AG08396 (cell line): ENCODE measurements at places on chromosomes 6 and 20.

DNA sequence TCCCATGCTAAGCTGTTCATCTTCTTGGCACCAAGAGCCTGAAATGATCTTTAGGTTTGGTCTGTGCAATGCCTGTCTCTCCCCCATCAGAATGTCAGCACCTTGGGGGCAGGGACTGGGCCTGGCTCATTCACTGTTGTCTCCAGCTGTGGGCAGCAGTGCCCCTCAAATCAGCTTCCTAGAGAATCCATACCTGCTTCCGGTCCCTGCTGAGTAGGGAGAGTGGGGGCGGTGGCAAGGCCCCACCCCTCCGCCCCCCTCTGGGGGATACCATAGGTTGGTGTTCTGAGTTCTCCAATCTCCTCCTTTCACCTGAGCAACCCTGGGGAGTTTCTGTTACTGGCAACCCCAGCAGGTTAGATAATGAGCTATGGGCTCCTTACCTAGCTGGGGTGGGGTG is 19.2 kb upstream of the SPDEF start:
- DNase-seq = peak; percentile 4

- no peak for DNase-seq
Measured at GRCh38 chr6:110285306-110286060, 72.7 kb downstream of the METTL24 start.

- DNase-seq = no peak
Measured at GRCh38 chr6:162371121-162371520, 356.4 kb downstream of the PRKN start.

DNA sequence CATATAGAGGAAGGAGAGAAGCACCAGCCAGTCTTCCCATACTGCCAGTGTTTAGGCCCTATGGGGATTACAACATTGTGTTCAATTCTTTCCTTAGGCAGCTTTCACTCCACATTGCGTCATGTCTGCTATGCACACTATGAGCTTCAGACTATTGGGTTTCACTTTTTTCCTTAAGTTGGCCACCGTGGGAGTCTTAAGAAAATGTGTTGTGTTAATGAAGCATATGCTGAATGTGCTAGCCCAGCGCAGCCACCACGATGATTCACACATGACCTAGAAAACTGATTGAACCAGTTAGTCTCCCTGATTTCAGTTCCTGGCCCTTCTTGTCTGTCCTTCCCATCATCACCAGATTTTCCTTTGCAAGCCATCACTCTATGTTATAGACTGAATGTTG is 21.5 kb downstream of the TUBB2B start:
- DNase-seq = no peak

- no peak for DNase-seq
Measured at GRCh38 chr20:38748861-38749149, 545 bp downstream of the ACTR5 start.

- peak; percentile 22 for DNase-seq
Measured at GRCh38 chr20:61502433-61502832, 250.4 kb downstream of the CDH4 start.

DNA sequence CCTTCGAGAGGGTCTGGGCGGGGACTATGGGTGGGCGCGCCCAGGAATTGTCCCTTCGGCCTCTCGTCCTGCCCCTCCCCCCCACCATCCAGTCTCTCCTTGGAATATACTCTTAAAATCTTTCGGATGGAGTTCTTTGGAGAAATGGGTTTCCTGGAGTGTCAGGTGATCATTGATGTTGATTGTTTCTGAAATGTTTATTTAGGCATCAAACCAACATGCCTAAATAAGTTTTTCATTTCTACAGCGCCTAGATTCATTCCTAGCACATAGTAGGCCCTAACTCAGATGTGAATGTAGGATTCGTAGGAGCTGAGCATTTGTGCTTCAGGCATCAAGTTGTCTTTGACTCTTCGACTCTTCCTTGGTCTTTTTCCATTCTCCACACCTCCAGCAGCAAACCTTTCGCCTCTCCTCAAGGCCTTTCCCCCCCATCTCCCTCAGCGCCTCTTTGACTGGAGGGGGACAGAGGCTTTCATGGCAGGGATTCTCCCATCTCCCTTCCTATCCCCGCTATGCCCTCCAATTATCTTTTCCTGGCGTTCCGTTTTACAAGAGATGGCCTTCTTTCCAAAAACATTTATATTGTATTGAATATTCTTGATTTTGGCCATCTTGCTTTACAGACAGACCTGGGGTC is 610 bp downstream of the CASP8AP2 start:
- DNase-seq = no peak

DNA sequence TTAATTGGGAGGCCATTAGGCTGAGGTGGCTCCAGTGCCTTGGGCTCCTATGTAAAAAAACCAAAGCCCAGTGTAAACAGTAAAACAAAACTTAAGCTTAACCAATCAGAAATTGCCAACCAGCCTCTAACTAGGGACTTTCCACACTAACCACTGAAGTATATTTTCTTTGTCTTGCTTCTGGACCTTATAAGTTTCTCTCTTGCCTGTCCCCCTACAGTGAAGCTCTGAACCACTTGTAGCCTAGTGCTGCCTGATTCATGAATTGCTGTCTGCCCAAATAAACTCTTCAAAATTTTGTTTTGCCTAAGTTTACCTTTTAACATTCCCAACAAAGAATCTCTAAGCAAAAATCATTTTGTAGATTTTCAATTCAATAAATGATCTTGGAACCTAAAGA is 28.2 kb downstream of the POPDC3 start:
- DNase-seq = no peak

DNA sequence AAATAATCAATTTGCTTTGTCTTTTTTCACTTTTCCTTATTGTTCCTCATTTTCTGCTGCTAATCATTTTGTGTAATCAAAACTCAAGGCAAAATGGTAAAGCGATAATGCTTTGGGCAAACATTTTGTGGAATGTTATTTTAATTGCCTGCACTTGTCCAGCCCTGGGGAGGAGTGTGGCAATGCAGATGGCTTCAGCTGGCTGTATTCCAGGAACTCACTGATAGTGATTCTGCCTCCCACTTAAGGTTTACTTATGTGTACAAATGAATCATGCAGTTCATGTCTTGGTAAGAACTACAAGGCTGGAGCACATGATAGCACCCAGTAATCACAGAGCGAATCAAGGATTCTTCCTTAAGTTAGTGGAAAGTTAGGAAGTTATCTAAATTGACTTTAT is 107.8 kb downstream of the COL19A1 start:
- DNase-seq = no peak

- DNase-seq = no peak
Measured at GRCh38 chr6:71621918-71622519, 264.3 kb upstream of the RIMS1 start.

DNA sequence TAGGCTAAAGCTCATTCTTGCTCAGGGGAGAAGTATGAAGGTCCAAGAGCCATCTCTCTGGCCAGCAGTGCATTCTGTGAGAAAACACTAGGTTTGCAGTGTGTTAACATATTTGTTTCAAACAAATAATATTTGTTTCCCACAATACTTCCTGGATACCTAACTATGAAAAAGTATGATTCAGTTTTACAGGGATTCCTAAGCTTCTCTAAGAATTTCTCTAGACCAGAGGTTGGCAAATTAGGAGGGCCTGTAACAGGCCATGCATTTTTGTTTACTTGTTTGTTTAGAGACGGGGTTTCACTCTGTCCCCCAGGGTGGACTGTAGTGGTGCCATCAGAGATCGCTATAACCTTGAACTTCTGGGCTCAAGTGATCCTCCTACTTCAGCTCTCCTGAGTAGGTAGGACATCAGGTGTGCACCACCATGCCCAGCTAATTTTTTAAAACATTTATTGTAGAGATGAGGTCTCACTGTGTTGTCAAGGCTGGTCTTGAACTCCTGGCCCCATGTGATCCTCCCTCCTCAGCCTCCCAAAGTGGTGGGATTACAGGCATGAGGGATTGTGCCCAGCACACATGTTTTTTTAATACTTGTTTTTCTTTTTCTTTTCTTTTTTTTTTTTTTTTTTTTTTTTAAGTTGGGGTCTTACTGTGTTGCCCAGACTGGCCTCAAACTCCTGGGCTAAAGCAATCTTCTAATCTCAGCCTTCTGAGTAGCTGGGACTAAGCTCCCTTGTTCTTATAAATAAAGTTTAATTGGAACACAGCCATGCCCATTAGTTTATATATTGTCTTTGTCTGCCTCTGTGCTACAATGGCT is 71.7 kb downstream of the ADGRG6 start:
- DNase-seq = no peak

- DNase-seq = no peak
Measured at GRCh38 chr20:53069132-53069531, 97.0 kb downstream of the TSHZ2 start.

DNA sequence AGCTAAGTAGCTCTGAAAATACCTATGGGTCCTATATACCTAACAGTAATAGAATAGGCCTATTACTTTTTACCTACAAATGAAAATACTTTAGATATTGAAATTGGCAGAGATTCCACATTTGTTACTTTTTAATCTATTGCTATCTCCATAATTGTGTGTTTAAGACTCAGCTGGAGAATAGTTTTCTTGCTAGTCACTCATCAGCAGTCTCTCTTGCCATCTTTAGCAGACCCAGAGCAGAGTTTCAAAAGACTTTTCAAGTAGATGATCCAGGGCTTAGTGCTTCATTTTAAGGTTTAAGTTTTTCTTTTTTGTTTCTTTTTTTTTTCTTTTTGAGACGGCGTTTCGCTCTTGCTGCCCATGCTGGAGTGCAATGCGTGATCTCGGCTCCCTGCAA is 12.9 kb downstream of the ANKS1A start:
- DNase-seq = peak; percentile 30

DNA sequence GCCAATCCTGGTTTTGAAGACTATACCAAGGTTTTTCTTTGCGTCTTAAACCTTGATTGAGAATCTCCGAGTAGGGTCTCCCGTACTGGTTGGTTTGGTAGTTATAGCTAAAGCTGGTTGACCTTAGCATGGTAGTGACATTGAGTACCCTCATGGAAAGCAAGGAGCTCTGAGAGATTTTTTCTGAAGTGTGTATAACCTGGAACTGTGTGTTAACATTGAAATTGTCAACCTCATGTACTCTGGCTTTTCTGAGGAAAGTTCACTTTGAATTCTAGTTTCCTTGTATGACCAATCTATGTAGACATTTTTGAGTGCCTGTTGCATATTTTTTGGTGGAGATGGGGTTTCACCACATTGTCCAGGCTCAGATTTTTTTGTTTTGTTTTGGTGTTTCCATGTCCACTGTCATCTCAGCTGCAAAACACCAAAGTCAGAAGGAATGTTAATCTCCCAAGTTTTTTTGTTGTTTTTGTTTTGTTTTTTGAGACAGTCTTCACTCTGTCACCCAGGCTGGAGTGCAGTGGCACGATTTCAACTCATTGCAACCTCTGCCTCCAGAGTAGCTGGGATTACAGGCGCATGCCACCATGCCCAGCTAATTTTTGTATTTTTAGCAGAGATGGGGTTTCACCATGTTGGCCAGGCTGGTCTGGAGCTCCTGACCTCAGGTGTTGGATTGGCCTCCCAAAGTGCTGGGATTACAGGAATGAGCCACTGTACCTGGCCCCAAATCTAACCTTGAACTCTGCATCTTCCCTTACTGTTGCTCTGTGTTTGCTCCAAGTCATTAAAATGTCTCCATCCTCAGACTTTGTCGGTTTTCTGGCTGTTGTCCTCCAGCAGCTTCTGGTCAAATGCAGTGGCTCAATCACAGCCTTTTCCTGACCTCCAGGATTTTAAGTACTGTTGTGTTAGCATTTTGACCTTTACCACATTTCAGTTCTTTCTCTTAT is 4.3 kb downstream of the RPS12 start:
- DNase-seq = no peak

- DNase-seq = no peak
Measured at GRCh38 chr20:36499723-36500501, 41.4 kb upstream of the MYL9 start.

DNA sequence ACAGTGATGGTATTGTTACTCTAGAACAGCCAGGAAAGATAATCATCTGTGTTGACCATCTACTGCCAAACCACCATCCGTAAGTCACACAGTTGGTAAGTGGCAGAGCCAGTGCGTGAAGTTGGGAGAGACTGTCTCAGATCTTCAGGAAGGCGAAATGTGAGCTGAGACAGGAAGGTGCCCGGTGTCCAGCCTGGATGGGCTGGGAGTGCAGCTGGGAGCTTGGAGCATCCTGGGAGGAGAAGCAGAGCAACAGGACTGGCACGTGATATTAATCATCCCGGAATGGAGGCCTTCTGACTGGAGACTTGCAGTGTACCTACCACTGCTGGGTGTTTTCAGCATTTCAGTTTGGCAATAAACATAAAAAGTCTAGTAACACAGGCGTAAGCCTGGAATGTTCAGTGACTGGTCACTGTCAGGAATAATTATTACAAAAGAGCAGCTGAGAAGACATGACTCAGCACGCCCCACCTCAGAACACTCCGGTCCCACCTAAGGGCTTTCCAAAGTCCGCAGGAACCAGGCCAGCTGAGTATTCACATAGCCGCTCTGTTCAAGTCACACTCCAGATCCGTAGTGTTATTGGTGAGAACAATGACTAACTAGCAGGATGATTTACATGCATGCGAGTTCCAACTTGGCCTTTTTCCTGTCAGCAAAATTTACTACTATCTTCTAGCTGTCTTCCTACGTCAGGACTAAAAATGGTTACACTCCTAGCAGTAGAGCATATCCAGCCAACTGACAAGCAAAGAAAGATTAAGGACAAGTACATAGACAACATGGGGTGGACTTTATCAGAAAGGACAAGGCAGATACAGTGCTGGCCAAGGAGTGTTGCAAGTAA is 45.1 kb upstream of the PNRC1 start:
- peak; percentile 55 for DNase-seq

GRCh38 chr6:21149470-21149869 is 444.1 kb upstream of the SOX4 start:
- DNase-seq = no peak

DNA sequence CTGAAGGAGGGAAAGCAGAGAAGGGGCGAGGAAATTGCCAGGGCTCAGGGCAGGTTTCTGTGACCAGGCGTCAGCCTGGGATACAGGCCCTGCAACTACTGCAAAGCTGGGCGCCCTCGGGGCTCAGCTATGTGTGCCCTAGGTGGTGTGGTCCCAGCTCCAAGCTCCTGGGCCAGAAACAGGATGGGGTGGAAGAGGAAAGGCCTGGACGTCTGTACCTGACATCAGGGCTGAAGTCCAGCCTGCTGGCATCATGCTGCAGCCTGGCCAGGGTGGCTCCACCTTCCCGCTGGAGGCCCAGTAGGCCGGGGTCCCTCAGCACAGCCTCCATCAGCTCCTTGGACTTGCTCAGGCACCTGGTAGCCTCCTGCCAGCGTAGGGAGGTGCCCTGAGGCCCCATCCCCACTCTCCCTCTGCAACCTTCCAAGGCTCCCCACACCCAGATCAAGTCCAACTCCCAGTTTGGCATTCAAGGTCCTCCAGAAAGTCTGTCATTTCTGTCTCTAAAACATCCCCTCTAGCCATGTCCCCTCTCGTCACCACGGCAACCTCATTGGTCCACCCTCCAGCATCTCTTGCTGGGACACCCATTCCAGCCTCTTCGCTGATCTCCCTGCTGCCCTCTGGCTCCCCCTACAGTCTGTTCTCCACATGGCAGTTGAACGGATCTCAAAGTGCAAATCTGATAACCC is 38.2 kb downstream of the KIAA1755 start:
- DNase-seq = peak; percentile 83

GRCh38 chr6:165231581-165232561 is 77.5 kb downstream of the C6orf118 start:
- no peak for DNase-seq

DNA sequence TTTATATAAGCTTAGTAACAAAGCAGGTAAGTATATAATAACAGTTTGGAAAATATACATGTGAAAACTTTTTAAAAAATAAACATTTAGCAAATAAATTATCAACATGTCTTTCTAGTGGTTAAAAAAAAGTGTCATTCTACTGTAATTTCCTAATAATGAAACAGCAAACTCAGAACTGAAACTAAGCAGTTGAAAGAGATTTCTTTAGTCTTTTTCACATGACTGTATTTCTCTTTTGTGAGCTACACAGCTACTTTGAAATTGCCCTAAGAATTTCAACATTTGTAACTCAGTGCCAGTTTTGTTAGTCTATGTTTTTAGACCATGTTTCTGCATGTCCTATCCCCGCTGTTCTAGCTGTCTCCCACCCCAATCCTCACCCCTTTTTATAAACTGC is 28.4 kb upstream of the SDHAF4 start:
- no peak for DNase-seq
